ENCODE measurements at places on chromosomes 5 and 9.

- no peak for DNase-seq
These were observed 41.9 kb downstream of the ZNF354A start for GRCh38 chr5:178688551-178688950.

DNA sequence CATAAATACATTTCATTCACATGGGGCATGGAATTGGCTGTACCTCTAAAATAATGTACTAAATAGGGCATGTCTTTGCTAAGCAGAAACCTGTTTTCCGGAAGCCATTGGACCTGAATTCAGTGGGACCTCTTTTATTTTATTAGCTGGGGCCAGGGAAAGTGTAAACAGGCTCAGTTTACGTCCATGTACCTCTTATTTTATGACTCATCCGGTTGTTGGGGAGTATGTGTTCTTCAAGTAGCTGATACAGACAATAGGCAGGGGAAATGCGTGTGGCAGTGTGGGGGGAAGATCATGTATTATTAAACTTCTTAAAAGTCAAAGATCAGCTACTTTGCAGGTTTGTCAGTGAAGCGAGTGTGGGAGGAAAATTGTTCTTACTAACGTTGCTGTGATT, 1.4 kb upstream of the GDNF start:
- DNase-seq: no peak

DNA sequence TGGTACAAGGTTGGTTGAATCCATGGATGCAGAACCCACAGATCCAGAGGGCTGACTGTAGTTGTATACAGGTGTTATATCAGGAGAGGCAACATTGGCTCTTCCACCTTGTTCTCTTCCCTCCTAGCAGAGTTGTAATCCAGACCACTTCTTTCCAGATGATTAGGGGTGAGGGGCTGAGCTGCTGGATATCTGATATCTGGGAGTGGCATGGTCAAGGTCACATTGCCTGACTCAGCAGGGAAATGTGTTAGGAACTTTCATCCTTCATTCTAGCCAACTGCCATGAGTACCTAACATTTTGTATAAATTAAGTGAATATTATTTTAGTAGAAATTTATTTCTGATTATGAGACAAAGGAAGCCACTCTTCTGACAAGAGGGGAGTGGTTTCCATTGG, 7.3 kb downstream of the DAPK1 start:
- no peak for DNase-seq

DNA sequence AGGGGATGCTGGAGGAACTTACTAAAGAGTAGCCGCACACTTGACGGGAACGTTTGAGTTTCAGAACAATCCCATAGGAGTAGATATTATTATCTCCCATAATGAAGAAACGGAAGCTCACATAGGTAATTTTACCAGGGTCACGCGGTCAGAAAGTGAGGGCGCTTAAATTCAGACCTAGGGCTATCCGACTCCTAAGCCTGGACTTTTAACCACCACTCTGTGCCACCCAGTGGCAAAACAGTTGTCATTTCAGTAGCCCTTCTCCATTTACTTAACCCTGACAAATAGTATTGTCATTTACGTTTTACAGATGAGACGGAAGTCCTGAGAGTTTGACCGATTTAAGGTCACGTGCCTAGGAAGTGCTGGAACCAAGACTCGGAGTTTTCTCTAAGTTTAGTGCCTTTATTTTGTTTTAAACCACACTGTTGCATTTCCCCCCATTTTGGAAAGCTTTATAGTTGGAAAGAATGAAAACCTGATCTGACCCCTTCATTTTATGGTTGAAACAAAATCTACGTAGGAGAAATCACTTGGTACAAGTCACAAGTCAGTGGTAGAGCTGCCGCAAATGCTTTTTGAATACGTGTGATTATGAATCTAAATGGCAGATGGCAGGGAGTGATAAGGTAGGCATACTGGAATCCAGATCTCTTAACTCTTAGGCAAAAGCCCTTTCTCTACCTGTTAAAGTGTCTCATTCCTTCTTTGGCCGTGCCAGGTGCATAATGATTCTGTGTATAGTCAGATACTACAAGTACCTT, 650 bp downstream of the MRRF start:
- DNase-seq: no peak

DNA sequence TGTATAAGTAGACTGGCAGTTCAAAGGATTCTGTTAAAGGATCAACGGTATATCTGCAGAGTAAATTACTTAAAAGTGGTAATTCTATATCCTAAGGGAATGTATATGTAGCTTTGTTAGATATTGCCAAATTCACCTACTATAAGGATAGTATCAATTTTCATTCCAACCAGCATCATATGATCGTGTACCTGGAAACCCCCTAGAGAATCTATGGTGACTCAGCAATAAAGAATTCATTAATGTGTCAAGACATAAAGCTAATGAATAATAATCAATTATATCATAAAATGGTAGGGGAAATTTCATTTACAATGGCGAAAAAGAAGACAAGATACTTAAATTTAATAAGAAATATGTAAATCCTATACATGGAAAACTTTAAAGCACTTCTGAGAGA, 234.1 kb upstream of the ACTBL2 start:
- DNase-seq: no peak

- no peak for DNase-seq
These were observed 83.8 kb upstream of the GNA14 start for GRCh38 chr9:77731930-77732329.

DNA sequence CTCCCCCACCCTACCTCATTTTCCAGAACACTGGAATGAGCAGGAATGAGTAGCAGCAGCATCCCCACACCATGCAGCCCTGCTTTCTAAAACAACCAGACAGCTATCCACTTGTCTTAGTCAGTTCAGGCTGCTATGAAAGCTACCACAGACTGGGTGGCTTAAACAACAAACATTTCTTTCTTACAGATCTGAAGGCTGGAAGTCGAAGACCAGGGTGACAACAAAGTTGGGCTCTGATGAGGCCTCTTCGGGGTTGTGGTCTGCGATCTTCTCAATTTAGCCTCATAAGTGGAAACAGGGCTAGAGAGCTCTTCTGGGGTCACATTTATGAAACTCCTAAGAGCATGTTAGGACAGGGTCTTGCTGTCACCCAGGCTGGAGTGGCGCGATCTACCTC, 38.9 kb downstream of the LPAR1 start:
- DNase-seq: no peak

GRCh38 chr5:155794795-155795194, 532.2 kb upstream of the SGCD start:
- no peak for DNase-seq

DNA sequence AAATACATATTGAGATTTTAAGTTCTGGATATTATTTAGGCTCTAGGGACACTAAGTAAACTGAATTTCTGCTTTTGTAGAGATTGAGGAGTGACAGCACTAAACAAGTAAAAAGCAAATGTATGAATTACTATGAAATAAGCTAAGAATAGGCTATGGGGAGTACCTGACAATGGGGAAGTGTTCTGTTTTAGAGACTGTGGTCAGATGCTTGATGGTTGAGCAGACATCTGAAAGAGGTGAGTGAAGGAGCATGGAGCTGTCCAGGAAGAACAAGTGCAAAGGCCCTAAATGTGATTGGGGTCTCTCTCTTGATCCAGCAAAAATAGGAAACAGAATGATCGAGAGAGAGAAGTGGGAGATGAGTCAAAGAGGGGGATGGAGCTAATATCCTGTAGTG, 111.7 kb downstream of the JAKMIP2 start:
- no peak for DNase-seq

- no peak for DNase-seq
These were observed 32.3 kb upstream of the INSYN2B start for GRCh38 chr5:170012622-170013021.
